Inflammatory macrophage (primary cell): ENCODE measurements at places on chromosomes 11 and 22.

GRCh38 chr11:102561636-102562035, 31.1 kb upstream of the MMP7 start:
- DNase-seq: no peak

DNA sequence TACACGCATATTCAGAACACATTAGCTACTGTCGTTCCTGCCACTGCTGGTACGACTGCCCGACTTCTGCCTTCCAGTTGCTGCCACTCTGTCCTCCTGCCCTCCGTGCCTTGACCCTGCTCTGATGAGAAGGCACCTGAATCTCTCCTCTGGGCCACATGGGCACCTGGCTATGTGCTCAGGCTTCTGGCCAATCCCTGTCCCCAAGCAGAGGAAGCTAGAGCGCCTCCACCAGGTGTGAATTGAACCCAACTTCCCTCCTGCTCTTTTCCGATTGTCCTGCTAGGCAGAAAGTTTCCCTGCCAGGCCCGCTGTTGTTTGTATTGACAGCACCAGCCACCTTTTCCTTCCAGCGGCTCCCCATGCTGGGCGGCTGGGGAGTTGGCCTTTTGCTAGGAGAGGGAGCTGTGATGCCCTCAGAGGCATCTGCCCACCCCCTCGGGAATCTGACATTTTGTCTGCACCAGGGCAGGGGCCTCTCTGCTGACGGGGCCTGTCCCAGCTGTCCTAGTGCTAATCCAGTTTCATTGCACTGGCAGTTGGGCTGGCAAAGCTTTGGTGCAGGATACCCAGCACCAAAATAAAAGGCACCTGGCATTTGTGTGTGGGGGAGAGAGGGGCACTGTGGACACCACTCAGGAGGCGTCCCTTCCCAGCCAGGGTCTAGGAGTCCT, 118.0 kb downstream of the GRIK4 start:
- DNase-seq: no peak

DNA sequence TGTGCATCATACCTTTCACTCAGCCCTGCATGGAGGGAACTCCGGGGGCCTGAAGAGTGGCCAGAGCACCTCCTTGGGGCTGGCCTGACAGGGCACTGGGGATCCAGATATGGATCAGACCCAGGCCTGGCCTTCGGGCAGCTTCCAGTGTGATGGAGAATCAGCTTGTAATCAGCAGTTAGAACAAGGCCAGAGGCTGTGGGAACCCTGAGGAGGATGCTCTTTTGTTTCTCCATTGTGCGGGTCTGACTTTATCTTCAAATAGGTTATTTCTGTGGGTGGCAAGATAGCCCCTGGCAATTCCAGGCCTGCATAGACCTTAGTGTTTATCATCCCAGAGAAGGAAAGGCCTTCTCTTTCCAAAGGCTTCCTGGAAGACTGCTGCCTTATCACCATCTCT, 12.3 kb downstream of the DGAT2 start:
- DNase-seq: no peak

GRCh38 chr22:39652990-39653786, 82.6 kb downstream of the CACNA1I start:
- no peak for DNase-seq

DNA sequence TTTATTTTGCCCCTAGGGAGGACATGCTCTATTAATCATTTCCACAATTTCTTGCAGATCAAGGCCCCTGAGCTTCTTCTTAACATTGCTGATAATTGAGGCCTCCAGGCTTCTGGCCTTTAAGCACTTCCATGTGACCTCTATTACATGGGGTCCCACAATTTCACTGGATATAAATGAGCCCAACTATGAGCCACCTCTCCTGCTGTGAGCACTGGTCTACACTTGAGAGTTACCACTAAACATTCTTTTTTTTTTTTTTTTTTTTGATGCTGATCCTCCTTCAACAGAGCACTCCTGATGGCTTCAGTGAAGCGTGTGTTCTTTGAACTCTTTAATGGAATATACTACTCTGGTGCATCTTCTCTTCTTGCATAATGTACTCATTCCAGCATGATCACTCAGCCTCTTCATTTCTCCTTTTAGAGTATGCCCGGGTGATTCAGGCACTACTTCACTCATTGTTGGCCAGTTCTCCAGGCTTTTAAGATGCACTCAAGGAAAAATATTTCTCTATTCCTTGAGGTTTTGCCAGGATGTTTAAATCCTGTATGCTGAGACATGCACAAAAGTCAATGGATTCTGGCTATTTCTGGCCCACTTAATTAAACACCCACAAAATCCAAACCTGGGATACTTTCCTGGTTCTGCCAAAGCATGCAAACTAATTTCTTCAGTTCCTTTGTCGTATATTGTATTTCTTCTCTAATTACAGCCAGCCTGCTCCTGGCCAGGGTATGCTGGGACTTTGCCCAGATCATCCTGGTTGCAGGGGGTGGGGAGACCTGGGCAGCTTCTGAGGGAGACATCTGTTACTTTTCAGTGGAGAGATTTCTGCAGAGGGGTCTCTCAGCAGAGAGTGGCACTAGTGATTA, 257.8 kb upstream of the LUZP2 start:
- no peak for DNase-seq

DNA sequence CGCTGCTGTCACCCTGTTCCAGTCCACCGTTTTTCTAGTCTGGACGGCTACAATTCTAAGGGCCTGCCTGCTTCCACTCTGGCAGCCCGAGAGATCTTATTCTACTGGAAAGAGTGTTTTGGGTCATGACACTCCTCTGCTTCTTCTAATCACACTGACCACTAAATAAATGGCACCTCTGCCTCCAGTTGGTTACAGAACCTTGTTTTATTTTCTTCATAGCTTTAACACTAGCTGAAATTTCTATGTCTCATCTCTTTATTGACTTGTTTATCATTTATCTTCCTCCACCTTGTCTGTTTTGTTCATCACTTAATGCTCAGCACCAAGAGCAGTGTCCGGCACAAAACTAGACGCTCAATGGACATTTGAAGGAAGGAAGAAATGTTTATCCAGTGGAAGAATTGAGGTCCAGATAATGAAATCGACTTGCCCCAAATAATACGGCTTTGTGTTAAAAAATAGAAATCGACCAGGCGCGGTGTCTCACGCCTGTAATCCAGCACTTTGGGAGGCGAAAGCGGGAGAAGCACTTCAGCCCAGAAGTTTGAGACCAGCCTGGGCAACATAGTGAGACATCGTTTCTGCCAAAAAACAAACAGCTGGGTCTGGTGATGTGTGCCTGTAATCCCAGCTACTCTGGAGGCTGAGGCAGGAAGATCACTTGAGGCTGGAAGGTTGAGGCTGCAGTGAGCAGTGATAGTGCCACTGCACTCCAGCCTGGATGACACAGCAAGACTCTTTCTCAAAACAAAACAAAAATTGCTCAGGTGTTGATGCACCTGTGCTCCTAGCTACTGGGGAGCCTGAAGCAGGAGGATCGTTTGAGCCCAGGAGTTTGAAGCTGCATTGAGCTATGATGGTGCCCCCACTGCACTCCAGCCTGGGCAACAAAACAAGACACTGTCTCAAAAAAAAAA, 693 bp upstream of the PRR14L start:
- DNase-seq: no peak

- no peak for DNase-seq
These were observed 84.3 kb upstream of the CRTAM start for GRCh38 chr11:122754028-122754427.

DNA sequence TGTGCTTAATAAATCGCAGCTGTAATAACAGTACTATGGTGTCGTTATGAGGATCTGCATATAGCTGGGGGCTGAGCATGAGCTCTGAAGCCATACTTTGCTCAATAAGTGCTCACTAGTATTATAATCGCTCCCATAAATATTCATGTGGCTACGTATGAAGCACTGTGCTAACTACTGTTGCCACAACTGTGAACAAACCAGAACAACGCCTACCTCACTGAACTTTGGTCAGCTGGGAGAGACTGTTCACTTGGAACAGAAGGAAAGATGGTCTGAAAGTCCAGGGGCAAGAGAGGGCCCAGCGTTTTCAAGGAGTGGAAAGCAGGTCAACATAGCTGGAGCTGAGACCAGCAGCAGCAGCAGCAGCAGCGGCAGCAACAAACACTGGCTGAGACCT, 141.6 kb downstream of the EFCAB6 start:
- no peak for DNase-seq

DNA sequence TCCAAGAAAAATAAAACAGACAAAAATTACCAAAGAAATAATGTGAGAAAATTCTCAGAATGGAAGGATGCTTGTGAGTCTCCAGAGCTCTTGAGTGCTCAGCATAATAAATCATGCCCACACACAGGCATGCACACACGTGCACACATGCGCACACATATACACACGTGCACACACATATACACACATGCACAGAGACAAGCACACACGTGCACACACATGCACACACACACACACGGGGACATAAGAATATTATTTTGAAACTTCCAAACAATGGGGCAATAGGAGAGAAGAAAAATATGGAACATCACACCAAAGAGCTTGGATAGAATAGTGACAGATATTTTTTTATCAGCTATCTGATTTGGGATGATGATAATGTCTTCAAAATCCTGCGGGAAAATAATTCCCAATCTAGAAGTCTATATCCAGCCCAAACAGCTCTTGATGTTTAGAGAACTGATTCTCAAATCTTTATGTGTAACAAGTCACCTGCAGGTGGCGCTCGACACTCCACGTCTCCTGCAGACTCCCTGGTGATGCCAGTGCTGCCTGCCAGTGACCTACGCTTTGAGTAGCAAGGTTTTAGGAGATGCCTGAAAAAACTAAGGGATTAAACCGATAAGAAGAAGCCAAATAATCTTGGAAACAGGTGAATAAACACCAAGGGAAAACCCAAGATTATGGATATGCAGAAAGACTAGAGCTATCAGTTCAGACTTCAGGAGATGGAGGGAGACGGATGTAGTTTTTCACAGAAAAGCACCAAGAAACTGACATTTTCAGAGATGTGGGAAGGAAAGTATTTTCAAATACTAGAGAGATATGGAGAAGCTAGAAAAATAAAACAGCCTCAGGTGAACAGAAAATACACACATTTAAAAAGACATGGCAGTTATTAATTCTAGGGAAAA, 743.6 kb downstream of the ETS1 start:
- peak; percentile 65 for DNase-seq

- peak; percentile 10 for DNase-seq
These were observed 16.3 kb downstream of the IL2RB start for GRCh38 chr22:37133304-37134018.

- peak; percentile 35 for DNase-seq
These were observed 37.6 kb downstream of the ATXN10 start for GRCh38 chr22:45709060-45709739.

GRCh38 chr11:1778141-1778911, 14.6 kb upstream of the CTSD start:
- DNase-seq: peak; percentile 76

DNA sequence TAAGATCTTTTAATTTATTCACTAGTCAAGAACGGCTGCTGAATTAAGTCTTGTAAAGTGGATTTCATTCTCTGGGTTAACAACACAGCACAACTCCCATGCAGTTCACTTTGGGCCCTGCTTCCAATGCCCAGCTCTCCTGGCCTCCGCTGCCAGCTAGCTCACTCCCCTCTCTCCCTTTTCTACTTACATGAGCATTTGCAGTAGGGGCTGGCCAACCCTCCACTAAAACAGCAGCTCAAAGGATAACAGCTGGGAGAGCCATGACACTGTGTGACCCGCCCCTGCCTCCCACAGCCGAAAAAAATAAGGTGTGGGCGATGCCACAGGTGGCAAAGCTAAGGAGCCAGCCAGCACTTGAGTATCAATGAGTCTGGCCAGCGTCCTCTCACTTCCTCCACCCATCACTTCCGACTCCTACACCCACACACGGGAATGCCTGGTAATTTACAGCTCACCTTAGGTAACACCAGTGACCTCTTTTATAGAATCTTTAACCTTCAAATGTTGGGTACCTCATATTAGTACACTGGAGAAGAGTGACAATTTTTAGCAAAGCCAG, 56.8 kb downstream of the DGCR2 start:
- DNase-seq: no peak

DNA sequence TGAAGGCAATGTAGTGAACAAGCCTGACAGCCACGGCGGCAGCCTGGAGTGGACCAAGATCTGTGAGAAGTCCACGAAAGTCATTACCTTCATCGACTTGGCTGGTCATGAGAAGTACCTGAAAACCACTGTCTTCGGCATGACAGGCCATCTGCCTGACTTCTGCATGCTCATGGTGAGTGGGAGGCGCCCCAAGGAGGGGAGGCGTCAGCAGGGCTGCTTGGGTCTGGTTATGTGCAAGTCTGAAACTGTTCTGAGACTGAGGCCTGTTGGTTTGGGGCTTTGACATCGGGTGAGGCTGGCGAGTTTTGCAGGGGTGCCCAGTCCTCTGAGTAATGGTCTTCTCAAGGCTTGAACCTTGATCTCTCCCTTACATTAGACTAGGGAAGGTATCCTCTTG, 11.1 kb downstream of the GTPBP1 start:
- DNase-seq: no peak

DNA sequence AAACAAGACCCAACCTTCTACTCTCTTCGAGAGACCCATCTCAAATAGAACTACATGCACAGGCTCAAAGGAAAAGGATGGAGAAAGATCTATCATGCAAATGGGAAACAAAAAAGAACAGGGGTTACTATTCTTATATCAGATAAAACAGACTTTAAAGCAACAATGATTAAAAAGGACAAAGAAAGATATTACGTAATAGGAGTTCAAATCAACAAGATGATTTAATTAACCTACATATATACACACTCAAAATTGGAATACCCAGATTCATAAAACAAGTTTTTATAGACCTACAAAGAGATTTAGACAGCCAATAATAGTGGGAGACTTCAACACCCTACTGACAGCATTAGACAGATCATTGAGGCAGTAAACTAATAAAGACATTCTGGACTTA, 536.6 kb upstream of the RAG2 start:
- no peak for DNase-seq

DNA sequence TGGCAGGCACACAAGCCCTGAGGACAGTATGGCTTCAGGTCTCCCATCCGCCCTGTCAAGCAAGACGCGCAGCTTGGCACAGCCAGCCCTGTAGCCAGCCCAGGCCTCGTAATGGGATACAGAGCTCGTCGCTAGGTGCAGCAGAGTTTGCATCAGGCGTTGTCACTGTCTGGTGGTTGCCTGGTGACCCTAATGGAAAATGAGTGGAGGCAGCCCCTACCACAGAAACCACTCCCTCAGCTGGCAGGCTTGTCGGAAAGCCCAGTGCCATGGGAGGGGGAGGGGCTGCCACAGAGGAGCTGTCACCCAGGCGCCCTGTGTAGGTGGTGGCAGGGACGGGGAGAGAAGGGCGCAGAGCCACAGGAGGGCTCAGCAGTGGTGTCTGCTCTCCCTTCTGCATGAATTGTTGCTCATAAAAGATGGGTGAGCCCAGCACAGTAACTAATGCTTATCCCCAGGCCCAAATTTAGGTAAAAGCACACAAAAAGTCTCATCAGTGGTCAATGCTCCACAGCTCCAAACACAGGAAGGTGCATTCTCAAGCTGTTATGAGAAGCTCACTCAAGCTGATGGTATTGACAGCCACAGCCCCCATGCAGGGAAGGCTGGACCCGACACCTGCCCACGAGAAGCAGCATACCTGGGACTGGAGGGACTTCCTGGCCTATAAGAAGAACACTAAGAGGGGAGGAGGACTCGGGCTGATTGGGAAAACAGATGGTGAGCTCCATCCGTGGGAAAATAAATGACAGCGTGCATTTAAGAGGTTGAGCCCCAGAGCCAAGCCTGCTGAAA, 164.6 kb downstream of the ETS1 start:
- no peak for DNase-seq
